ENCODE measurements at places on chromosomes 11 and 22.

GRCh38 chr11:57349491-57350274 lies 11.5 kb downstream of the P2RX3 start:
- DNase-seq, result no peak

GRCh38 chr22:36282328-36282831 lies 29.4 kb downstream of the APOL1 start:
- no peak for DNase-seq

DNA sequence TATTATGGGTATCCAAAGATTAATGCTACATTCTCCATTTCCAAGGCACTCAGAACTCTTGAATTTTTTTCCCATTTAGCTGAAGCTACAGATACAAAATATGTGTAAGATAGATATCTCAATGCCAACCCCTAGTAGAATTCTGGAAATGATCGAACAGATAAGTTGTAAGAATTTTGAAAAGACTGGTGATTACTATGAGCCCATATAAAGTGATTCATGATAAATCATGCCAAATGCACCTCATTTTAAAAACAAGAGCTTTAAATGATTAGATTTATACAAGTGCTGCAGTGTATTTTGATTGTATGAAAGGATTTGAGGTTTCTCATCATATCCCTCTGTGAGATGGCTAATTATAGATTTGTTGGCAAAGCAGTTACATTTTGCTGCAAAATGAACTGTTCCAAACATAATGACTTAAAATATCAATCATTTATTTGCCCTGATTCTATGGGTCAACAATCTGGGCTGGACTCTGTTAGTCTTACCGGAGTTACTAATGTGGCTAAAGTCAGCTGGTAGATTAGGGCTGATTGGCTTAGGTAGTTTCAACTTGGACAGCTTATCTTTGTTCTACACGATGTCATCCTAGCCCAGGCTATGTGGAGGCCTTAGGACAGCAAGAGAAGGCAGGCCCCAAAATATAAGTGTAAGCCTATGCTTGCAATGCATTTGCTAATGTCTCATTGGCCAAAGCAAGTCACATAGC lies 3.4 kb downstream of the OR10V1 start:
- no peak for DNase-seq

GRCh38 chr11:8721609-8722500 lies 39.3 kb downstream of the RPL27A start:
- no peak for DNase-seq

DNA sequence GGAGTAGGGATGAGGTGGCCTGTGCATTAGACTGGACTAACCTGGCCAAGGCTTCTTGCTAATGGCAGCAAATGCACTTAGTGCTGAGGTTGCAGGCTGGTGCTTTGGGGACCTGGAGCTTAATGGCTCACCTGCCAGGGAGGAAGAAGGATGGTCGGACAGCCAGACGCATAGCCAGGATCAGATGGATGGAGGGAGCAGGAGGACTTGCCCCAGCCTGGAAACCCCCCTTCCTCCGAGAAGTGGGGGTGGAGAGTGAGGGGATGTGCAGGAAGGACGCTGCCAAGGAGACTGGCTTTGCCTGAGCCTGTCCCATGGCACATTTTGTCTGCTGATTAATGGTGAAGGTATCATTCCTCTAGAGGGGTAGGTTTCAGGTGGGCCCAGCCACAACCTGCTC lies 17.9 kb downstream of the IGLL1 start:
- DNase-seq, result no peak

GRCh38 chr11:15927864-15928217 lies 428.5 kb downstream of the SOX6 start:
- DNase-seq, result no peak

DNA sequence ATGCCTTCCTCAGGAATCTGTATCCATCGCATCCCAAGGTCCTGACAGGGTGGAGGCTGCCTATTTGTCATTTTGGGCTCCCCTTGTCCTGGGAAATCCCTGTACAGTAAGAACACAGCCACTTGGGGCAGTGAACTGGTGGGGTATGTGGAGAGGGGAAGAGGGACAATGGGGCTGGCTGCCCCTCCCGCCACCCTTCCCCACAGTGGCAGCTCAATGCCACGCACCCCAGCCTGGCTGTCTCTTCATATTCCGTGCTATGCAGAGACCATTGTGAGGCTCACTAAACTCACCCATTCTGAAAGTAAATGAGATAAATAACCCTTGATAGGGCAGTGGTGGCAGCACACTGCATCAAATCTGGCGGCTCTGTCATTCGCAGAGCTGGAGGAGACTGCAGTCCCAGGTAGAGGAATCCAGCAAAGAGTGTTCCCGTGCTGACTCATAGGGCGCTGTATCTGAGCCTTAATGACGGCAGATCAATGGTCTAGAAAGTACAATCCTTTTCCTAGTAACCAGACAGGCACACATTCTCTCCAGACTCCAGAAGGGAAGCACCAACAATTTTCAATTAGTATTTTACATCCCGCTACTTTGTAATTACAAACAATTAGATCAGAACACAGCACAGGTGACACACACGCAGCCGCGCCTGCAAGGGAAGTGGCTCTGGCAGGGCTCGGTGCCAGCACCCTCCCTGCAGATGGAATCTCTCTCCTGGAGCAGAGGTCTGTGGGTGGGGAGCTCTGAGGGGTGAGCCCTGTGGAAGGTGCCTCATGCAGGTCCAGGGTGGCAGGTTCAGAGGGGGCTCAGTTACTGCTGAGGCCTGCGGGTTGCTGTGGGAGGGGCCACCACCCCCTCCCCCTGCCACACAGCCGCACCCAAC lies 167.9 kb upstream of the B3GAT1 start:
- DNase-seq, result no peak

DNA sequence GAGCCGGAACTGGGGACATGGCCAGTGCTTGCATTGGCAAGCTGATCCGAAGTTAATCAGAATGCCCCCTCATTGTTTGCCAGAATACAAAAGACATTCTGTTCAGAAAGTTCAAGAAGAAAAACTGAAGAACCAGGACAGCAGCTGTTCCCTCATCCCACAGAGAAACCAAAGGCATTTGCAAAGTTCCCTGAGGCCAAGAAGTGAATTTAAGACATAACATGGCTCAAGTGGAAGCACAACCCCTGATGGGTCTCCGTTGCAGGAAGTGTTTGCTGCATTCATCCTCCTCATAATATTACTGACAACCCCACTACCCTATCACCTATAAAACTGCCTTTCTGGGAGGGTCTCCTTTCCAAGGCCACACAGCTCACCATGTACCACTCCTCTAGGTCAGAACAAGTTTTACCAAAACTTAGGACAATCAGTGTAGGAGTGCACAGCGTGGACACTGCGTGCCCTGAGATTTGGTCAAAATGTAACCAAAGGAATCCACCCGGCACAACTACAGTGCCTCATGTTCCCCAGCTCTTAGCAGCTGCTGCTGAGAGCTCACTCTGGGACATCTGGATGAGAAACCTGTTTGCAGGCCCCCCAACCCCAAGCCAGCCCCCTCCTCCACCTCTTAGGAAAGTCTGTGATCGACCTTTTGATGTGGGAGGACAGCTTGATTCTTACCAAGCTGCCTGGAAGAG lies 101.6 kb upstream of the AKIP1 start:
- no peak for DNase-seq

- no peak for DNase-seq
Observed at GRCh38 chr11:69939551-69940245, 120.5 kb upstream of the FGF3 start.

Measured in NCI-H1436 treated with DMSO at 0.1 percent for 48 hours (cell line).